Fibroblast of pulmonary artery (primary cell): ENCODE measurements at places on chromosomes 16 and 17.

- DNase-seq = no peak
Measured at GRCh38 chr17:42178817-42179216, 2.1 kb downstream of the KCNH4 start.

- DNase-seq = peak; percentile 21
Measured at GRCh38 chr17:9021992-9022572, 772 bp downstream of the NTN1 start.

- DNase-seq = peak; percentile 79
Measured at GRCh38 chr16:73053364-73054124, 5.6 kb upstream of the ZFHX3 start.

GRCh38 chr16:245105-245504, 10.5 kb downstream of the FAM234A start:
- no peak for DNase-seq

GRCh38 chr17:72702136-72702735, 390.3 kb downstream of the SLC39A11 start:
- peak; percentile 71 for DNase-seq

DNA sequence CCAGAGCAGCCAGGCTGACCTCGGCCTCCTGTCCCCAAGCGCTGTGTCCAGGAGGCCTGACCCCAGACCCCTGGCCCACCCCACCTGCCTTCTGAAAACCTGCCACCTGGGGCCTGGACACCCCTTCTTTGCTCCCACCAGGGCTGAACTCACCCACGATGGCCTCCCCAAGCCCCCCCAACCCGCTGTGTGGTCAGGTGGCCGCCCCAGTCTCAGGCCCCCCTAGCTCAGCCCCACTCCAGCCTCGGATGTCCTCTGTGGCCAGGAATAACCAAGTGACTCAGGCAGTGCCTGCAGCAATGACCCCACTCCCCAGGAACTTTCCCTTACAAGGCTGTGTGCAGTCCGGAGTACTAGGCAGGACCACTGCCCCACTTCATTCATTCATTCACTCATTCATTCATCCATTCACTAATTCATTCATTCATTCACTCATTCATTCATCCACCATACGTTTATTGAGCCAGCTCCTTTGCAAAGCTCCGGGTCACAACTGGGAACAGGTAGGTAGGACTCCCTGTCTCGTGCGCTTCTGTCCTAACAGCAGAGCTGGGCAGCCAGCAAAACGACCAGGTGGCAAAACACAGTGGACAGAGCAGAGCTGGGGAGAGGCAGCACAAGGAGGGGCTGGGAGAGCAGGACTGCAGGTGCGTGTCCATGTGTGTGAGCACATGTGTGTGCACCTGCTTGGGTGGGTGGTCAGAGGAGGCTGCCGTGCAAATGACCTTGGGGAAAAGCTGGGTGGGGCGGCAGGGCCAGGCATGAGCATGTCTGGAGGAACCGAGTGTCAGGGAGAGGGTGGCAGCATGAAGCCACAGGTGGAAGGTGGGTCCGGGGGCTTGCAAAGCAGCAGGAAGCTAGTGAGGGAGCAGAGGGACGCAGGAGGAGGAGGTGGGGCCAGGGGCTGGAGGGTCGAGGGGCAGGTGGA, 75.8 kb upstream of the CBX4 start:
- DNase-seq = no peak

DNA sequence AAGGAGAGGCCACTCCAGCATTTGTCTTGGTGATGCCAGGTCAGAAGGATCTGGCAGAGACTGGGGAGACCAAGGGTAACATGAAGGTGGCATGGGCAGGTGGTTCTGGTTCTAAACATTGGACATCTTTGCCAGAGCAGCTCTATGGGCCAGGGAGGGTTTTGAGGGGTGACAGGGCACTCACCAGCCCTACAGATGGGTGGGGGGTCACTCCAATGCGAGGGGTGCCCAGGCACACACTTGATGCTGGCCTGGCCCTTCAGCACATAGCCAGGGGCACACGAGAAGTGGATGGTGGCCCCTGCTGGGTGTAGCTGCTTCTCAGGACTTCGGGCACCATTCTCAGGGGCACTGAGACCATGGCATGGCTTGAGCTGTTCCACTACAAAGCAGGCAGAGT, 5.5 kb upstream of the PHF12 start:
- no peak for DNase-seq

DNA sequence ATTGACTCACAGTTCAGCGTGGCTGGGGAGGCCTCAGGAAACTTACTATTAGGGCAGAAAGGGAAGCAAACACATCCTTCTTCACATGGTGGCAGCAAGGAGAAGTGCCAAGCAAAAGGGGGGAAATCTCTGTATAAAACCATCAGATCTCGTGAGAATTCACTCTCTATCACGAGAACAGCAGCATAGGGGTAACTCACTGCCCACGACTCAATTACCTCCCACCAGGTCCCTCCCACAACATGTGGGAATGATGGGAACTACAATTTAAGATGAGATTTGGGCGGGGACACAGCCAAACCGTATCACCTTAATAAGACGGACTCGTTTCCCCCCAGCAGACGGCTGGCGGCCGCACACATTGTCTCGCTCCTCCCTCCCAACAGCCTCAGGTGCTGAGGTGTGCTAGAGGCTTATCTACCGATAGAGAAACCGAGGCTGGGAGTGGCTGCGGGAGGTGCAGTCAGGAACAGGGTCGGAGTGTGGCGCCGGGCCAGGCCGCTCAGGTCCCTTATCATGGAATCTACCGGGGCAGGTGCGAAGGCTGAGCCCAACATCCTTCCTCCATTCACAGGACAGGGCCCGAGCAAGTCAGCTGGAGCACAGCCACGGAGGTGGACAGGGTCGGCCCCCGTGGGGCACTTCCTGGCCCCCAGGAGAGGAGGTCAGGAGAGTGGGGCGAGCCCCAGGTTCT, 4.9 kb upstream of the ZG16B start:
- no peak for DNase-seq

DNA sequence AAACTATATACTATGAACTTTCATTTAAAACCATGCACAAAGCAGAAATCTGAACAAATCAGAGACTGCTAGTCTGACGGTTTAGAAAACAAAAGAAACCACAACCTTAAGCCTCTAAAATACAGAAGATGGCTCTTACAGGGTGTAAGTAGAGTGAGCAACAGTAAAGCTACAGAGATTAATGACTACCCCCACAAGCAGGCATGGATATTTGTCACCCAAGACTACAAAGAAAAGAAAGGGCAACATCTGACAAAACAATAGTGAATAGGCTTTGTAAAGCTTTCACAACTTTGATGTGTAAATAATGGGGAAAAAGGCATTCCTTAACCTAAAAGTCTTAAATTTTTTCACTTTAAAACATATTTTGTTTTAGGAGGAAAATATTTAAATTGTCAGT, 75.0 kb downstream of the SPAG9 start:
- peak; percentile 44 for DNase-seq

GRCh38 chr17:62681939-62682381, 54.5 kb downstream of the MRC2 start:
- no peak for DNase-seq

DNA sequence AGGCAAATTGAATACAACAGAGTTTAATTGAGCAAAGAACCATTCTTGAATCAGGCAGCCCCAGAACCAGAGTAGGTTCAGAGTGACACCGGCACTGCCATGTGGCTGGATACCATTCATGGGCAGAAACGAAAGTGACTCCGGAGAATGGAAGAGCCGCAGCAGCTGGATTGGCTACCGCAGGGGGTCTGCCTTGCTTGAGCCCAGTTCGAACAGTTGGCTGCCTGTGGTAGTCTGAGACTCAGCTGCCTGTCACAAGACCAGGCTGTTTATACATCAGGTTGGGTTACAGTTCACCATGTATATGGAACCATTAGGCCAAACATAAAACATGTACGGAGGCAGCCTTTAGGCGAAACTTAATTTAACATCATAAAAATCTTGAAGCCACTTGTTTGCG, 205.2 kb upstream of the CHMP6 start:
- no peak for DNase-seq

GRCh38 chr17:48603959-48604769, 622 bp downstream of the HOXB6 start:
- no peak for DNase-seq

GRCh38 chr17:64920419-64921172, 1.3 kb upstream of the LRRC37A3 start:
- no peak for DNase-seq

DNA sequence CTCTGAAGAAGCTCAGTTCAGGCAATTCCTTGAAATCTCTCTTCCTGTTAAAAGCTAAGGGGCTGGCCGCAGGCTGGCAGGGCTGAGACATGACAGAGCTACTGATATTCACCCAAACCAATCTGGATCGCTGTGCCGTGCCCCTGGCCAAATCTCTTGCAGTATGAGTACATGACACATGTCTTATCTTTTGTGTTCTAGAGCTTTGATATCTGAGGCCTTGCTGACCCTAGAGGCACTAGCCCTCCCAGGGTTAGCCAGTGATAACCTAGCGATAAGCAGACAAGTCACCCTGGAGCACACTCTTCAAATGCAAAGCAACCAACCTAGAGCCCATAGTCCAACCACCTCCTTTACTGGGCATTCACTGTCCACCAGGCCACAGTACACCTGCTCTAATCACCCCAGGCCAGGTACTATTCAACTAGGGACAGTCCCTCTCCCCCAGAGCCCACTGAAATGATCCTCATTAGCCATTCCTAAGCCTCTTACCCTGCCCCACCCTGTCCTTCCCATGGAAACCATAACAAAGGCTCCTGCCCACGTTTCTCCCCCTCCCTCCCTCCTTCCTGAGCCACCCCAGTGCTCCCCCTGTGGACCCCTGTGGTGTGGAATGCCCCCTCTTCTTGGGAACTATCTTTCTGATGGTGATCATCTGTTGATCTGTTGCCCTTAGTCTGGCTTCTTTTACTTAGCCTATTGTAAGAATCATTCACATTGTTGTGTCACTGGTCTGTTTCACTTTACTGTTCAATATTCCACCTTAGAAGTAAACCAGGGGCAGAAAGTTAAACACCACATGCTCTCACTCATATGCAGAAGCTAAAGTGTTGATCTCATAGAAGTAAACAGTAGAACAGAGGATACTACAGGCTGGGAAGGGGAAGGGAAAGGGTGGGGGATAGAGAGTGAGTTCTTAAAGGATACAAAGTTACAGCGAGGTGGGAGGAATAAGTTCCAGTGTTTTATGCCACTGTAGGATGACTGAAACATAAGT, 52.5 kb downstream of the TEKT5 start:
- DNase-seq = no peak

DNA sequence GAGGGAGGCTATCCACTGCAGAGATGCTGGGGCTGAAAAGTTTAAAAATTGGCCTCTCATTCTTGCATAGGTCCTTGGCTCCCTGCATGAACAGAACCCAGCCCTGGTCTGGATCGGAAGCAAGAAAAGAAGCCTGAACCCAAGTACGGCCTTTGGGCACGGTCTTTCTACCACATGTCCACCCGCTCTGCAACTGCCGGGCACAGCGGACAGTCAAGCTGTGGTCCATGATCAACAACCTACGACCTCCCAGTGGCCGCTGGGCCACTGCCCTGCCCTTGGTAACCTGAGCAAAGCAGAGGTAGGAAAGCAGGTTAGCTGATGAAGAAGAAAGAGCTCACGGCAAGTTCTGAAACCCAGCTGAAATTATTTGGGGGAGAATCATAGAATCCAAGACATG, 3.6 kb downstream of the ABCC12 start:
- no peak for DNase-seq

GRCh38 chr16:82451449-82451848, 175.3 kb upstream of the CDH13 start:
- no peak for DNase-seq

- no peak for DNase-seq
Measured at GRCh38 chr17:49552070-49552751, 23.5 kb upstream of the NXPH3 start.

GRCh38 chr17:77465358-77466041, 324.7 kb downstream of the SEC14L1 start:
- peak; percentile 81 for DNase-seq

- DNase-seq = peak; percentile 15
Measured at GRCh38 chr16:56450275-56450985, 702 bp downstream of the NUDT21 start.

DNA sequence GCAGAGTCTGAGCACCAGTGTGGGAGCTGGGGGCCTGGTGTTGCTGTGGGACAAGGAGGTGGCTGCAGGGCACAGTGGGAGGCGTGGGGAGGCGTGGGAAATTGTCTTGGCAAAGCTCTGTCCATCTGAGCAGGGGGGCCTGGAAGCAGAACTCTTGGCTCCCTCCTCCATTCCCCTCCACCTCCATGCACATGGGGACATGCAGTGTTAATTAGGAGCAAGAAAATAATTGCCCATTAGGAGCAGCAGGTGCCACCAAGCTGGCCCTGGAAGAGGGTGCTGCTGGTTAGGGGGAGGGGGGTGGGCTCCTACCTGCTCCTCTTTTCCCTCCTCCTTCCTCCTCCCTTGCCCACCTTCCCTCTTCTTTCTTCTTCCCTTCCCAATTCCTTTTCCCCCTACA, 4.5 kb downstream of the TTYH2 start:
- no peak for DNase-seq

DNA sequence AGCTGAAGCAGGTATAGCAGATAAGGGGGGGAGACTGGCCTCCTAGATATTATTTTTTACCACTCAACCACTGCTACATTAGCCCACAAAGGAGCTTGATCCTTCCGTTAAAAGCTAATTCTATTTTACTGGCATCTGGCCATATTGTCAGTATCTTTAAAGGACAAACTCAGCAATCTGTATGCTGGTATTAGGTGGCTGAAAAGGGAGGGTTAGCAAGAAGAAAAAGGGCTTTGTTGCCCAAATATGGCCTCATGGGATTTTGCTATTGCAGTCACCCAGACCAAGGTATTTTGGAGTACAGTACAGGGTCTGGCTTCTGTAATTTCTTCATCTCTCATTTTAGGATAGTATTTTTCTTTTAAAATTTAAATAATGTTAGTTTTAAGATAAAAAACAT, 14.4 kb downstream of the RFWD3 start:
- DNase-seq = no peak

GRCh38 chr17:61408151-61409041, 8.8 kb downstream of the TBX2 start:
- no peak for DNase-seq

- DNase-seq = no peak
Measured at GRCh38 chr16:83722456-83723183, 85.2 kb upstream of the HSBP1 start.

DNA sequence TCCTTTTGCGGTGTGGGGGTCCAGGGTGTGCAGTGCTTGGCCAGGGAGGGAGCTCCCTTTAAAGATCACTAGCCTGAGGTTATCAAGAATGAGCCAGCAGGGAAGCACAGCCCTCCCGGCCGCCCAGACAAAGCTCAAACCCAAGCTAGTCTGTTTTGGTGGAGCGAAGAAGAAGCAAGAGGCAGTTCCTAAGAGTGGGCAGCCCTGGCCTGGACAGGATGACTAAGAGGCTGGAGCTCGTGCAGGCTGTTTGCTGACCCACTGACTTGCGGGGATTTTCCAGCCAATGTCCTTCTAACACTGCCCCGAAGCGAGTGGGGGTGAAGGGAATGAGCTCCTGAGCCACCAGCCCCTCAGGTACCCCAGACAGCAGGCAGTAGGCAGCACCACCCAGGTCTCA, 134.4 kb downstream of the COPRS start:
- DNase-seq = peak; percentile 33

GRCh38 chr17:79915850-79916430, 76.7 kb upstream of the CBX4 start:
- DNase-seq = peak; percentile 38

- DNase-seq = no peak
Measured at GRCh38 chr17:81438688-81439087, 43.4 kb downstream of the BAHCC1 start.
